MM.1S (cell line): ENCODE measurements at places on chromosomes 6 and 20.
A peak's percentile ranks its signal among the peaks of the same experiment; 100 is the strongest.

- H3K4me1 ChIP-seq, result no peaks in the 10 kb centered on the region
- H3K4me3 ChIP-seq, result no peak overlapping the region
- DNase-seq, result no peak
- no peak overlapping the region for H3K27ac ChIP-seq
- H3K36me3 ChIP-seq, result no peaks in the 10 kb centered on the region
Measured at GRCh38 chr6:144316862-144317195, 31.7 kb downstream of the UTRN start.

DNA sequence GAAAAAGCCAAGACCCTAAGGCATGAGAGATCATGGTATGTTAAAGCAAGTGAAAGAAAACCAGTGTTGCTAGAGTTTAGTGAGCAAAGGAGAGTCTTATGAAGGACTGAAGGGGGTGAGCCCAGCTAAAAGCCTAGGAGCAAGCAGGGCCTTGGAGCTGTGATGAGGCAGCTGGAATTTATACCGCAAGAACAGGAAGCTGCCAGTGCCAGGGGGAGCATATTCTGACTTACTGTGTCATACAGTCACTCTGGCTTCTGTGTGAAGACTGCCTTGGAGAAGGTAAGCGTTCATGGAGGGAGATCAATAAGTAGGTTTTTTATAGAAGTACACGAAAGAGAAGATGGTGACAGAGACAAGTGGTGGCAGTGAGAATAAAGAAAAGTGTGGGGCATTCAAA lies 308.9 kb upstream of the THEMIS start:
- no peaks in the 10 kb centered on the region for H3K4me1 ChIP-seq

GRCh38 chr20:19626896-19627295 lies 131.2 kb upstream of the RIN2 start:
- H3K27me3 ChIP-seq, result no peaks in the 10 kb centered on the region
- no peak overlapping the region for H3K27ac ChIP-seq
- no peaks in the 10 kb centered on the region for H3K36me3 ChIP-seq
- no peak overlapping the region for H3K4me3 ChIP-seq
- DNase-seq, result no peak

- no peaks in the 10 kb centered on the region for H3K4me1 ChIP-seq
- no peaks in the 10 kb centered on the region for H3K27me3 ChIP-seq
- no peak overlapping the region for H3K27ac ChIP-seq
- no peaks in the 10 kb centered on the region for H3K36me3 ChIP-seq
- no peak overlapping the region for H3K4me3 ChIP-seq
- no peak for DNase-seq
Measured at GRCh38 chr6:135833771-135834170, 17.7 kb upstream of the PDE7B start.

GRCh38 chr20:9068233-9068801 lies 570 bp upstream of the PLCB4 start:
- no peaks in the 10 kb centered on the region for H3K4me1 ChIP-seq
- no peaks in the 10 kb centered on the region for H3K27me3 ChIP-seq
- H3K27ac ChIP-seq, result no peak overlapping the region

GRCh38 chr6:148709577-148709976 lies 37.3 kb upstream of the UST start:
- no peaks in the 10 kb centered on the region for H3K36me3 ChIP-seq
- no peaks in the 10 kb centered on the region for H3K4me1 ChIP-seq
- no peaks in the 10 kb centered on the region for H3K27me3 ChIP-seq

GRCh38 chr20:32978009-32978335 lies 26.3 kb downstream of the SUN5 start:
- no peak overlapping the region for H3K4me3 ChIP-seq
- H3K4me1 ChIP-seq, result no peaks in the 10 kb centered on the region
- H3K27me3 ChIP-seq, result peaks cover 5% of the 10 kb centered on the region; the same call in 1 of the 2 replicates
- no peak overlapping the region for H3K27ac ChIP-seq
- DNase-seq, result no peak

- H3K4me1 ChIP-seq, result 0 out of 2 replicates have a peak, but pooled peaks cover 5% of the 10 kb centered on the region
- no peak for DNase-seq
- no peak overlapping the region for H3K27ac ChIP-seq
- H3K36me3 ChIP-seq, result no peaks in the 10 kb centered on the region
Measured at GRCh38 chr6:38131527-38131965, 312.0 kb downstream of the ZFAND3 start.

GRCh38 chr6:11363881-11364576 lies 131.6 kb upstream of the NEDD9 start:
- H3K27ac ChIP-seq, result no peak overlapping the region
- H3K36me3 ChIP-seq, result peaks cover 5% of the 10 kb centered on the region; the same call in 1 of the 2 replicates
- DNase-seq, result no peak
- peaks cover 17% of the 10 kb centered on the region for H3K4me1 ChIP-seq
- no peaks in the 10 kb centered on the region for H3K27me3 ChIP-seq

DNA sequence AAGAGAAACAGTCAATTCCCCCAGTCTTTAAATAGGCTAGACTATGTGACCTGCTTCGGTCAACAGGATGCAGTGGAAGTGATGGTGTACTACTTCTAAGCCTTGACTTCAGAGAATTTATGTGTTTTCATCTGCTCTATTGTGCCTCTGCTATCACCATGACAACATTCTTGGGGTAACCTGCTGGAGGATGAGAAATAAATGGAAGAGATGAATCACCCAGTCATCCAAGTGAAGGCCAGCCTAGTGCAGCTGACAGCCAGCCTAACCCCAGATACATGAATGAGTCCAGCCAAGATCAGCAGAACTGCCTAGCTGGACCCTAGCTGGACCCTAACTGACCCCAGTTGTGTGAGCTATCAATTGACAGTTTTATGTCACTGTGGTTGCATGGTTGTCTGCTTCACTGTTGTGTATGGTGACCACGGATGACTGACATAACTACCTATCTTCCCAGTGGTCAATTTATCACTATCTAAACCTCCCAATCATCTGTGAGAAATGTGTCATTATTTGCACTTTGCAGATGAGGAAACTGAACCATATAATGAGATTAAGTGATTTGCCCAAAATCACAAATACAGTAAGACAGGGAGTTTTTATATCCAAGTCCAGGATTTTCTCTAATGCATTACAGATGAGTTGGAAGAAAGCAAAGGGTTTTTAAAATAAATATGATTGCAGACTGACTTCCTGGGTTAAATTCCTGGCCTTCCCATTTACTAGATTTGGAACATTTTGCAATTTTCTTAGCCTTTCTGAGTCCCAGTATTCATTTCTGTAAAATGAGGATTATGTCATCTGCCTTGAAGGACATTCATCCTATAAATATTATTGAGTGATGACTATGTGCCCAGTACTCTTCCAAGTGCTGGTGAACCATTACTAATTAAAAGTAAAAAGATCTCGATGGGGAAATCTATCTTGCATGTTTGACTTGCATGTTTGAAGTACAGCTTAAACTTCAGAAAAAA lies 136.4 kb upstream of the PLCB4 start:
- H3K4me1 ChIP-seq, result no peaks in the 10 kb centered on the region
- no peaks in the 10 kb centered on the region for H3K36me3 ChIP-seq
- H3K4me3 ChIP-seq, result no peak overlapping the region
- DNase-seq, result no peak
- H3K27me3 ChIP-seq, result no peaks in the 10 kb centered on the region

DNA sequence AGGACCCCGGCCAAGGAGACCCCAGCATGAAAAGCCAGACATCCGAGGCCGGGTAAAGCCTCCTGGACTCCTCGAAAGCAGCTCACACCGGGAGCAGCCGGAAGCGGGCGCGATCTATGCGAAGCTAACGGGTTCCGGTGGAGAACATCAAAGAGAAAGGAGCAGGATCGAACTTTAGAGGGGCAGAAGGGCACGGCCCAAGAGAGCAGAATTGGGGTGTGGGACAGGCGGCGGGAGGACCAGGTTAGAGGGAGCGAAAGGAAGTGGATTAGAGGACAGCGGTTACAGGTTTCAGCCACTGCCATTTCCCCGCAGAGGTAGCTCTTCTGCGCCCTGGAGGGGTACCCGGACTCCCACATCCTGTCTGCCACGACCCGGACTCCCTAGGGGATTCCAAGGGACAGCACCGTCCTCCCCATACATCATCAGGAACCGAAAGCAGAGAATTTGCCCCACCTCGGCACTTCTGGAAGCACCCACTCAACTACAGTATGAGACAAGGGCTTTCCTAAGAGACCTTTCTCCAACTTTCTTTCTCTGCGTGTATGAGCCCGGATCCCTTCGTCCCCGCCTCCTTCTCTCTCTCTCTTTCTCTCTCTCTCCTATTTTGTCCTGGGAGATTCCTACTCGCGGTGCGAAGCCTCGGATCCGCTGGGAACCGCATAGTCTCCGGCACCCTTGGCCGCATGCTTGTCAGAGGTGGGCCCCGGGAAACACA lies 507 bp upstream of the VGLL2 start:
- H3K27ac ChIP-seq, result no peak overlapping the region
- DNase-seq, result peak; percentile 18
- H3K36me3 ChIP-seq, result no peaks in the 10 kb centered on the region
- peak overlapping the region; percentile 70 for H3K4me3 ChIP-seq
- peaks cover 46% of the 10 kb centered on the region for H3K27me3 ChIP-seq

DNA sequence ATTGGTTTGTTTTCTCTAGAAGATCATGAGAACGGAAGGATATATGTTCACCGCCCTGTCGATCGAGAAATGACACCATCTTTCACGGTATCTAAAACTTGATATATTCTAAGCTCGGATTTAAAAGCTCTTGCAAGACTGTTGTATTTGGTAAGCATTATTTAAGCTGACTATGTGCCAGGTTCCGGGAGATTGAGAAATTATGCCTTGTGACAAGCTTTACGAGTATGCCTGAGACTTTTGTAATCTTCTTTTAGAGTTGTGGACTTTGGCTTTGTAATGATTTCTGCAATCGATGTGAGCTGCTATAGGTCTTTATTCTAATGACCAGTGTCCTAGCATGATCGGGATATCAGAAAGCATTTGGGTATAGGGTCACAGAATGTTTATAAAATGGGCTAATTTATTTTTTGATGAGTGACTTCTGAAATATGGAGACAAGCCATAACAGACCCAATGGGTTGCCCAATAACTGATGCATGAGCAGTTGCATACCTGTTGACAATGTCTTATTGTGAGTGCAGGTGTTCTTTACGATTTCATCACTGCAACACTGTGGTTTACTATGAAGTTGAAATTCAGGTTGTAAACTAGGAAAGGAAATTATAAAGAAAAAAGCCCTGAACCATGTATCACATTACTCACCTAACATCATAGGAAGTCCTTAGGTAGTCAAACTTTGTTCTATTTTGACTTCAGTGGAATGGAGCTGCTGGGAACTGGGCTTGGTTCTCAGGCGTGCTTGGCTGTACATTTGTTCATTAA lies 14.0 kb downstream of the CDH26 start:
- no peaks in the 10 kb centered on the region for H3K36me3 ChIP-seq
- DNase-seq, result no peak
- no peaks in the 10 kb centered on the region for H3K27me3 ChIP-seq
- H3K27ac ChIP-seq, result no peak overlapping the region

- H3K27ac ChIP-seq, result no peak overlapping the region
- H3K4me3 ChIP-seq, result no peak overlapping the region
- DNase-seq, result no peak
- H3K4me1 ChIP-seq, result no peaks in the 10 kb centered on the region; the same call in 1 of the 2 replicates
Measured at GRCh38 chr20:35910254-35910653, 44.0 kb downstream of the SCAND1 start.

GRCh38 chr20:8735674-8736073 lies 333.2 kb upstream of the PLCB4 start:
- no peak overlapping the region for H3K4me3 ChIP-seq
- no peak overlapping the region for H3K27ac ChIP-seq
- no peaks in the 10 kb centered on the region for H3K4me1 ChIP-seq
- DNase-seq, result no peak
- no peaks in the 10 kb centered on the region for H3K27me3 ChIP-seq

DNA sequence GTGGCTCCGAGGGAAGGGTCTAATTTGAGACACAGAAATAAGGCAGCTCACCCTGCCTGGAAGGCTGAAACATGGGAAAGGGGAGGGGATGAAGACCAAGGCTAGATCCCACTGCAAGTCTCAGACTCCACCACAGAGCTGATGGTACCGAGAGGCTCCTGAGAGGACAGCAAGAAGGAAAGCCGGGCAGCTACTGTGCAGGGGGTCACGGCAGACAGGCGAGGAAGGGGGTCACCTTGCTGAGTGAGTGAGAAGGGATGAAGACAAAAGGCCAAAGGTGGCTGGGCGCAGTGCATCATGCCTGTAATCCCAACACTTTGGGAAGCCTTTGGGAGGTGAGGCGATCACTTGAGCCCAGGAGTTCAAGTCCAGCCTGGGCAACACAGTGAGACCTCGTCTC lies 100.7 kb downstream of the ATP9A start:
- DNase-seq, result no peak
- no peak overlapping the region for H3K27ac ChIP-seq
- no peaks in the 10 kb centered on the region for H3K36me3 ChIP-seq
- no peak overlapping the region for H3K4me3 ChIP-seq
- H3K4me1 ChIP-seq, result no peaks in the 10 kb centered on the region

DNA sequence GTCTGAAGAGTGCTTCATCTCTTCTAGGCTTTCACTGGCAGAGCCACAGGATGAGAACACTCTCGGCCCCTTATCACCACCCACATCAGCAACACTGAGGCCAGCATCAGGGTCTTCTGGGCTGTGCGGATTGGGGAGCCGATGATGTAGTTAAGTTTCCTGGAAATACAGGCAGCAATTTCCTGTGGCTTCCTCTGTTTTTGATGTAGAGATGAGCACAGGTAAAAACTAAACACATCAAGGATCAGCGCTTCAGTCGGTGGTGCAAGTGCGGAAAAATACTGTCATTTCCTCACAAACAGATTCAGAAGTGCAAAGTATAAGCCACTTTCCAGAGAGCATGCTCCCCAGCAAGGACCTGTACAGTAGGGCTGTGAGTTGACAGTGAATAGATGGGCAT lies 62.6 kb downstream of the BACH2 start:
- DNase-seq, result no peak
- H3K27ac ChIP-seq, result no peak overlapping the region
- no peak overlapping the region for H3K4me3 ChIP-seq
- no peaks in the 10 kb centered on the region for H3K27me3 ChIP-seq
- peaks cover 14% of the 10 kb centered on the region; the same call in 1 of the 2 replicates for H3K4me1 ChIP-seq
- H3K36me3 ChIP-seq, result no peaks in the 10 kb centered on the region

GRCh38 chr6:130758813-130759212 lies 68.4 kb upstream of the SMLR1 start:
- H3K36me3 ChIP-seq, result no peaks in the 10 kb centered on the region
- H3K27ac ChIP-seq, result no peak overlapping the region
- no peak overlapping the region for H3K4me3 ChIP-seq
- no peaks in the 10 kb centered on the region for H3K27me3 ChIP-seq
- DNase-seq, result no peak
- no peaks in the 10 kb centered on the region for H3K4me1 ChIP-seq

DNA sequence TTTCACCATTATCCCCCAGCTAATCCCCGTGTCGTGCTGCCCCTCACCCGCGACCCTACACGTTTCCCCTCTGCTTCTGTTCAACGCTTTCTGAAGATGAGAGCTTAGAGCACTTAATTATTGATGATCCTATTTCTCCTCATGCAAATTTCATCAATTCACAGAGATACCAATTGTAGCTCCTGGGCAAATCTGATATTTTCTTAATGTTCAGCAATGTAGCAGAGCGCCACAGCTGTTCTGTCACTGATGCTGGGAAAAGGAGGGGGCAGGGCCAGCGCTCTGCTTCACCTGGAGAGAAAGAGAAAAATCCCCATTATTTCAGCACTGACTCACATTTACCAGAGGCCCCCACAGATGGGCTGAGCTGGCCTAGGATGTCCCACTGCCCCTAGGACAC lies 121.2 kb downstream of the TTLL2 start:
- no peak overlapping the region for H3K27ac ChIP-seq
- no peak overlapping the region for H3K4me3 ChIP-seq
- DNase-seq, result no peak
- H3K36me3 ChIP-seq, result no peaks in the 10 kb centered on the region
- no peaks in the 10 kb centered on the region; the same call in 1 of the 2 replicates for H3K27me3 ChIP-seq
